GM19239 (cell line): ENCODE measurements at places on chromosomes 6 and 20.

- DNase-seq = no peak
These were observed 11.1 kb downstream of the COL11A2 start for GRCh38 chr6:33181141-33181540.

DNA sequence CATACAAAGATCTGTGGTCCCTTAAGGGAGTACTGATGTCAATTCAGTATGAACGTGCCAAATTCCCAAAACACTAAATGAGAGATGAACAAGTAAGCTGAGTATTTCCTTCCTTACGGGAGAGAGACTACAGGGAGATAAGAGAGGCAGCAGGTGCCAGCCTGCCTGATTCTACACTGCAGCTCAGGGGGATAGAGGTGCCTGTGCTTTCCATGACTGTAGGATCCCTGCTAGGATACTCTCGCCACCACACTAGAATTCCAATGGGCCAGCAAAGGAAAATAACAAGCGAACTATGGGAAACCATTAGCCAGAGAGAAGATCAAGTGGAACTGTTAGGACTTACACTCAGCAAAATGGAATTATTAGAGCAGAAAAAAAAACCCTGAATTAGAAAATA is 198.5 kb upstream of the BTBD3 start:
- no peak for DNase-seq

DNA sequence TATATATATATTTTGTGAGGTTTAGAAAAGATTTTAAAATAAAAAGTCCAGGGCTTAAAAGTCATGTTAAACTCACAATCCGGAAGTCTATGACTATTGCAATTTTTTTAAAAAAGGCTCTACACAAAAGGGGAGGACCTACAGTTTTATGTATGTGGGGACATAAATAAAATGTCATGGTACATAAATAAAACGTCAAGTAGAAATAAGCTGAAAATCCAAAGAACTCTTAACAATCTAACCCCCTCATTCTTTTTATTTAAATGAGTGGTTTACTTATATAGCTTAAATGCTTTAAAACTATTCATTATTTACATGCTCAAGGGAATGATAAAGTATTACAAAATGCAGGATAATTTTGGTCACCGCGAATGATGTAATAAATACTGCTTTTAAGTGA is 36.2 kb downstream of the STX7 start:
- DNase-seq = no peak

DNA sequence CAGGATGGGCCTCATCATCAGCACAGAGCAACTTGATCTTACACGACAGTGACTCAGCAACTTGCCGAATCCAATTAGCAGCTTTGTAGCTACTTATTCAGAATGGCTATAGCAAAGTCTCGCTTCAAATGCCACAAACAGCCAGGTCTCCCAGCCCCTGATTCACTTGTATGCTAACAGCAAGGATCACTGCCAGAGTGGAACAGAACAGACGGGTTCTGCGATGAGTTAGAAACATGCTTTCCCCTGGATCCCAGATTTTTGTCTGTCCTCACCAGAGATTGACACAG is 254.4 kb downstream of the NRN1 start:
- DNase-seq = no peak

DNA sequence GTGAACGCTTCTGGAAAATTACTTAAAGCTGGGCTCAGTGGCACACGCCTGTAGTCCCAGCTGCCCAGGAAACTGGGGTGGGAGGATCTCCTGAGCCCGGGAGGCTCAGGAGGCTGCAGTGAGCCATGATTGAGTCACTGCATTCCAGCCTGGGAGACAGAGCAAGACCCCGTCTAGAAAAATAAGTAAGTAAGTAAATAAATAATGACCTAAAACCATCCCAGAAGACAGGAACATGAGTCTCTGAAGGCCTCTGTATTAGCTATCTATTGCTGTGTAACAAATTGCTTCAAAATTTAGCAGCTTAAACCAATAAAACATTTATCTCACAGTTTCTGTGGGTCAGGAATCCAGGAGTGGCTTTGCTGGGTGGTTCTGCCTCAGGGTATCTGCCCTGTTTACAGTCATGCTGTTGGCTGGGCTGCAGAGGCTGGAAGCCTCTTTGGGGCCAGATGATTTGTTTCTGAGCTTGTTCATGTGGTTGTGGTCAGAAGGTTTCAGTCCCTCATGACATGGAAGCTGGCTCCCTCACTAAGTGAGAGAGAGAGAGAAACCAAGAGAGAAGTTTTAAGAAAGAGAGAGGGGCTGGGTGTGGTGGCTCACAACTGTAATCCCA is 48.4 kb upstream of the NCOA3 start:
- peak; percentile 65 for DNase-seq

- DNase-seq = no peak
These were observed 31.9 kb downstream of the GMPR start for GRCh38 chr6:16270178-16270794.
